Osteoblast (primary cell): ENCODE measurements at places on chromosomes 5 and 9. TPM values are rescaled to one million over a fixed set of nuclear protein-coding genes. Genes with fewer than 3 reads are reported as not detected.

DNA sequence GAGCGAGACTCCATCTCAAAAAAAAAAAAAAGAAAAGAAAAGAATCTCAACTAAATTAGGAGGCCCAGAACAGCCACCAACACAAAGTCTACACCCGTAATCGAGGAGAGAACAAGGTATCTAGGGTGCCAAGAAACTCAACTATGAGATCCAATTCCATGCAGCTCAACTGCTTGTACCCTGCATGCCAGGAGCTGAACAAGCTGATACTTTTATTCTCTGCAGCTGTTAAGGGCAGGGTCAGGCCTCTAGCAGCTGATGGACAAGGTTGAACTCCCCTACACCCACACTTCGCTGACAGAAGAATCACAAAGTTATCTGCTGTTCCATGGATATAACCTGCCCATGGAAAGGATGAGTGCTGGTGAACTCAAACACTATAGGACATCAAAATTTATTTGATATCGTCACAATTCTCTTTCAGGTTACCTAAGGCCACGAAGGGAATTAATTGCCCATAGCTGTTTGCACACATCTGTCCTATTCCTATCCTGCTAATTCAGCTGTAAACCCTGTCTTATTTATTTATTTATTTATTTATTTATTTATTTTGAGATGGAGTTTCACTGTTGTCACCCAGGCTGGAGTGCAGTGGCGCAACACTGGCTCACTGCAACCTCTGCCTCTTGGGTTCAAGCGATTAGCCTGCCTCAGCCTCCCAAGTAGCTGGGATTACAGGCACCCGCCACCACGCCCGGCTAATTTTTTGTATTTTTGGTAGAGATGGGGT, 20.7 kb downstream of the UBAP2 start:
- no peak for DNase-seq

The INSL4 gene
- not detected in 2 replicates for total RNA-seq

The SH3RF2 gene
- total RNA-seq, result 2.9 and 4.0 TPM in 2 replicates

DNA sequence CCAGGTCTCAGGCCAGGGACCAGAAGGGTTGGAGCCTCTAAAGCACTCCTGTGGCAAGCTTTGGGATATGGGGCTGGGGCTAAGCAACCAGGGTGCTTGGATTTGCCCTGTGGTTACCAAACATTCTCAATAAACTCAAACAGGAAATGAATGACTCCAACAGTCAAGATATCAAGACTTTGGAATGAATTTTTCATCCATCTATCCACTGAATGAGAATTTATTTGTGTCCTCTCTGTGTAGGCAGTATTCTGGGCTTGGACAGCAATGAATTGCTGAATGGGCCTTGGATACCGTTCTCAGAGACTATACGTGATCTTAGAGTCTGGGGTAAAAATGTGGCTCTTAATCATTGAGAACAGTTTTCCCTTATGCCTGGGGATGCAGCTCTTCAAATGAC, 212.5 kb downstream of the DAB2IP start:
- no peak for DNase-seq

GRCh38 chr5:173468821-173469251, 140.6 kb upstream of the STC2 start:
- no peak for DNase-seq

DNA sequence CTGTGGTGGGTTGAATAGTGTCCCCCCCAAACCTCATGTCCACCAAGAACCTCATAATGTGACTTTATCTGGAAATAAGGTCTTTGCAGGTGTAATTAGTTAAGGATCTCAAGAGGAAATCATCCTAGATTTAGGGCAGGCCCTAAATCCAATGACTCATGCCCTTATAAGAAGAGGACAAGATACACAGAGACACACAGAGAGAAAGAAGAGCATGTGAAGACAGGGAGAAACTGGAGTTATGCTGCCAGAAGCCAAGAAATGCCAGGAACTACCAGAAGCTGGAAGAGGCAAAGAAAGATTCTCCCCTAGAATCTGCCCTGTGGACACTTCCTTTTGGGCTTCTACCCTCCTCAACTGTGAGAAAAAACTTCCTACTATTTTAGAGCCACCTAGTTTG, 8.8 kb downstream of the FAM13B start:
- no peak for DNase-seq

- no peak for DNase-seq
Measured at GRCh38 chr9:68793605-68794343, 88.7 kb downstream of the PIP5K1B start.

DNA sequence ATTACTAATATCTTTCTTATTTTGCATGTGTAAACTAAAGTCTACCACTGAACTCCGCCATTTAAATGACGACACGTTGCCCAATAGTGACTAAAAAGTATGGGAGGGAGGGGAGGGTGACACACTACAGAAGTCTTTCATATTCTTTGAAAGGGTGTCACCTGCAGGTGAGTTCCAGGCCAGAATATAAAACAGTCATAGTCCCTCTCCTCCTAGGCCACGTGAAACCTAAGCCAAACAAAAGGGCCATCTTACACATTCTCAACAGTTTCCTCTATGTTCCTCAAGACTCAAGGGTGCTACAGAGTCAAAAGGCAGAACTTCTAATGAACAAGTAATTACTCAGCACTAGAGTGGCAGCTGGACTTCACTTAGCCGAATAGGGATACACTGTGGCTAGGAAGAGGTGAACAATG, 6.4 kb downstream of the CEMIP2 start:
- no peak for DNase-seq

GRCh38 chr5:157177953-157178352, 2.7 kb upstream of the ITK start:
- DNase-seq, result no peak

DNA sequence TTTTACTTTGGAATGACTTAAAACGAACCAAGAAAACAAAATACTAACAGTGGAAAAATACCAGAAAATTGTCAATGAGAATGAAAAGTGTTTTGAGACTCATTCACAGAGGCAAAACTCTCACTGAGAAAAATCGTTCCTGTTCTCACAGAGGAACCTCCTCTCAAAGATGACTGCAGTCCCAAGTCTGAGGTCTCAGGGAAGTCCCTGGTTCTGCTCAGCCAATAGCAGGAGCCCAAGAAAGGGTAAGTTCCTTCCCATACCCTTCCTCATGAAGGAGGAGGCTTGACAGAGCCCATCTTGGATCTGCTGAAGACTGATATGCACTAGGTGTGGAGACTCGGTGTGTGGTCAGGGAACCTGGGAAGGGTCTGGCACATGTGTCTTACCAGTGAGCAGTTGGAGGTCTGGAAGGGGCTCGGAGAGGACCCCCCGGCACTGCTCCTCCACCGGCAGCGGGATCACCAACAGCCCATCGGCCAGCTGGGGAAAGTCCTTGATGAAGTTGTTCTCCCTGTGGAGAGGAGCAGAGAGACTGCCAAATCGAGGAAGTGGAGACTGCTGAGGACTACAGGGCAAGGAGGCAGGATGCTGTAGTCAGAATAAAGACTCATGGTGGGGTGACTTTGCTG, 46.0 kb downstream of the TRIM32 start:
- no peak for DNase-seq

DNA sequence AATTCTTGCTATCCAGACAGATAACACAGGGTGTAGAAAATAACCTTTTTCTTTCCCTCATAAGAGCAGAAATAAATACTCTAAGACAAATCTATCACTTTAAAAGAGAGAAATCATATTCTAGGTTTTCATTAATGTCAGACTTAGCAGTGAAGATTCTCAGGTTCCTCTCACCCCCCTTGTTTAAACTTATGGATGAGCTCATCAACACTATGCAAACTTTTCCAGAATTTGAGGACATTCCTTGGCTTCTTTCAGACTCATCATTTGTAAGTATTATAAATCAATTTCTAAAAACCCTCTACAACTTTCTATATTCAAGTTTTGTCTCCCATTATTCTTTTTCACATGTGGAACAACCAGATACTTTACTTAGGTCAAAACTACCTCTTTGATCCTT, 374.9 kb upstream of the TRPC7 start:
- no peak for DNase-seq

The JAKMIP2 gene
- 1.1 and 1.2 TPM in 2 replicates for total RNA-seq

The PTGES gene
- total RNA-seq, result 70.9 and 115 TPM in 2 replicates

GRCh38 chr5:174910245-174910737, 185.9 kb downstream of the MSX2 start:
- DNase-seq, result peak; percentile 88

DNA sequence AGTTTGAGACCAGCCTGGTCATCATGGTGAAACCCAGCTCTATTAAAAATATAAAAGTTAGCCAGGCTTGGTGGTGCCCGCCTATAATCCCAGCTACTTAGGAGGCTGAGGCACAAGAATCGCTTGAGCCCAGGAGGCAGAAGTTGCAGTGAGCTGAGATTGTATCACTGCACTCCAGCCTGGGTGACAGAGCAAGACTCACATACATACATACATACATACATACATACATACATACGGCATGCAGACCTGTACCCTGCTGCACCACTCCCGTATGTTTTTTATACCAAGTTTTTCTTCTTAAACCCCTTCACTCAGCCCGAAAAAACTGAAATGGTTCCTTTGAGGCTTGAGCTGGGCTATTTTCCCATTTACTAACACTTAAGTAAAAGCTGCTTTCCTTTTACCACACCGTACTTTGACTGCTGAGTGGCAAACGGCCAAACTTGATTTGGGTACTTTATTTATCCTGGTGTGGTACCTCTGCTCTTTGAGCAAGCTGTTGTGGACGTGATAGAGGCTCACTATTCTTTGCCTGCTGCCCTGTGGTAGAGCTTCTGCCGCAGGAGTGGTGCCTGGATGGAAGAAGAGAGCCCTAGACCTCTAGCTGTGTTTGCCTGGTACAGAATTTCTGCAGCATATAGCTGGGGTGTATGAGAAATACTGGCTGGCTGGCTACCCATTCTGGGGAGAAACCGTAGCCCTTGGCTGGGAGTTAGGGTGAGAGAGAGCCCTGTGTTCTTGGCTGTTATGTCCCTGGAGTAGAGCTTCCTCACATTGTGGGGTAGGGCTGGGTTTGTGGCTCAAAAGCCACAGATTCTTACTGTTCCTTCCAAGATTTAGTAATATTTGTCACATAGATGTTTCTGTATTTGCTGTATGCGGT, 19.4 kb downstream of the IPO11 start:
- DNase-seq, result no peak

GRCh38 chr9:37163299-37163698, 42.9 kb downstream of the ZCCHC7 start:
- DNase-seq, result no peak

GRCh38 chr5:96530901-96531300, 97.9 kb upstream of the PCSK1 start:
- DNase-seq, result no peak

- peak; percentile 50 for DNase-seq
Measured at GRCh38 chr5:171825051-171825450, 39.4 kb downstream of the SMIM23 start.

The PRLR gene
- under 0.01 TPM in 1 of 2 replicates, not detected in the other for total RNA-seq

GRCh38 chr9:115157245-115157674, 39.3 kb upstream of the TNC start:
- peak; percentile 60 for DNase-seq

- DNase-seq, result no peak
Measured at GRCh38 chr5:59317023-59317773, 576.3 kb downstream of the PDE4D start.

- DNase-seq, result no peak
Measured at GRCh38 chr5:79517601-79518000, 3.7 kb upstream of the HOMER1 start.

DNA sequence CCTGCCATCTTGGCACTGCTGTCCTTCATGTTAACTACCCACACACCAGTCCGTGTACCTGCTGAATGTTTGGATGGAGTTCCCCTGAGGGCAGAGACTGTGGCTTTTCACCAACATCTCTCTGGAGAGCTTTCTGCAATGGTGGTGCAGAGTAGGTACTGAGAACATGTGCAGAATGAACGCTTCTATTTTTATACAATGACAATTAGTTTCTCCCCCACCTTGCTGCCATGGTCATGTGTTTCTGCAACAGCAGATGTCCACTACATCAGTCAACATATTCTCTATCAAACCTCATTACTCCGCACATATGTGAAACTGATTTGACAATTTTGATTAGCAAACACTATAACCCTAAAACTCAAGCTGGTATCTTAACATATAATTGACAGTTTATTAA, 14.5 kb downstream of the PTCH1 start:
- DNase-seq, result peak; percentile 8

GRCh38 chr9:97786341-97786740, 66.7 kb upstream of the FOXE1 start:
- no peak for DNase-seq

- no peak for DNase-seq
Measured at GRCh38 chr5:41875121-41875520, 4.9 kb upstream of the OXCT1 start.

GRCh38 chr9:87515588-87516221, 18.0 kb downstream of the DAPK1 start:
- no peak for DNase-seq

DNA sequence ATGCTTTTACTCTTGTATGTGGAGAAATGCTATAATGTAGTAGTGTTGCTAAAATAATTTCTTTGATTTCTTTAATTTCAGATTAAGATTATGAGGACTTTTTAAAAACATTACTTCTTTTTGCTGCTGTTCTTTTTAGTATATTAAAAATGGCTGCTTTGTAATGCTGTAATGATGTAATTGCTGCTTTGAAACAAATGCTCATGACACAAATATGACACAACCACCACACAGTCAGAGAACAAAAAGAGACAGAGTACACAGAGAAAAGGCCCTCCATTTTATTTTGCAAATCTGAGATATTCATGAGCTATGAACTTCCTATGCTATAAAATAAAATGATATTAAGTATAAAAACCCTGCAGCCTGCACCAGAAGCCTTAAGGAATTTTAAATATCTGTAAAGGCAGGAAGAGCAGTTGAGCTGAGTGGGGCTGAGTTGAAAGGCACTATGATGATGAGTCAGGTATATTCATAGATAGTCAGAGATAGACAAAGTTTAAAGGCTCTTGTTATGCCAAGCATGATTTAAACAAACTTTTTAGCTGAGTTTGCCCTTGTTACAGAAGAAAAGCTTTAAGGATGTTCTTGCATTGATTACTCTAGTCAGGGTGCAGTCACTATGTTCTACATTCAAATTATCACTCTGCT, 5.1 kb upstream of the POU5F2 start:
- DNase-seq, result peak; percentile 31

- DNase-seq, result no peak
Measured at GRCh38 chr5:142680605-142681259, 5.2 kb downstream of the FGF1 start.

DNA sequence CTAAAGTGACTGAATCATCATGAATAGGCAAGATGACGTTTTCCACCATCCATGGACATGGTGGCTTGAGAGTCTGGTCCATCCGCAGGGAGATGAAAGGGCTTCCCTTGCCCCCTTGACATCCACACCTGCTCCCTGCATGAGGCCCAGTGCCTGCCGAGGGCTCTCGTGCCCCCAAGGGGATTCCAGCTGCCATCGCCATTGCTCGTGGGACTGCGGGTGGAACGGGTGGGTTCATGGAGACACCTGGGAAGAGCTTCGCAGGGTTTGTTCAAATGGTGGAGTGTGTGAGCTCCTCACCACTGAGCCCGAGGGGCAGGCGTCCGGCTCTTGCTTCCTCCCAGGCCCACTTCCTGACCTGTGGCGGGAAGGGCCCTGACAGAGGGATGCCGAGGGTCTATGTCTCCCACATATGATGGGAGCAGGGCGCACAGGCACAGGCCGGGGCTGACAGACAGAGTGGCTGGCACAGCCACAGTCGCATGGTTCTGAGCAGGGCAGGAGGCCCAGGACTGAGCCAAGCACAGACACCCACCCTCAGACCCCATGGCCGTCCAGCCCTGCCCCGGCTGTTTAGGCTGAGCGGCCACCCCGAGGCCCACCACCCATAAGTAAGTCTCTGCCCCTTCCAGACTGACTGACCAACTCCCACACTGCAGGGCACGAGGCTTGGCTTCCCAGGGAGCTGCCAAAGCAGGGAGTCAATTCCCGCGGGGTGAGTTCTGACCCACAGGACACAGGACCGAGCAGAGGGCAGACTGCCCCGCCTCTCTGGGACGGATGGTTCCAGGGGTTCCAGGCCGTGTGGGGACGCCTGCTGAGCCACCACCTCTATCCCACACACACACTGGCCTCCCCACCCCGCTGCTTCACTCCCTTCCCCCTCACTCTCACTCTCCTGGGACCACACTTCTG, 70.0 kb upstream of the PPP1R26 start:
- DNase-seq, result peak; percentile 62
